ENCODE measurements at places on chromosomes 11 and 22.

DNA sequence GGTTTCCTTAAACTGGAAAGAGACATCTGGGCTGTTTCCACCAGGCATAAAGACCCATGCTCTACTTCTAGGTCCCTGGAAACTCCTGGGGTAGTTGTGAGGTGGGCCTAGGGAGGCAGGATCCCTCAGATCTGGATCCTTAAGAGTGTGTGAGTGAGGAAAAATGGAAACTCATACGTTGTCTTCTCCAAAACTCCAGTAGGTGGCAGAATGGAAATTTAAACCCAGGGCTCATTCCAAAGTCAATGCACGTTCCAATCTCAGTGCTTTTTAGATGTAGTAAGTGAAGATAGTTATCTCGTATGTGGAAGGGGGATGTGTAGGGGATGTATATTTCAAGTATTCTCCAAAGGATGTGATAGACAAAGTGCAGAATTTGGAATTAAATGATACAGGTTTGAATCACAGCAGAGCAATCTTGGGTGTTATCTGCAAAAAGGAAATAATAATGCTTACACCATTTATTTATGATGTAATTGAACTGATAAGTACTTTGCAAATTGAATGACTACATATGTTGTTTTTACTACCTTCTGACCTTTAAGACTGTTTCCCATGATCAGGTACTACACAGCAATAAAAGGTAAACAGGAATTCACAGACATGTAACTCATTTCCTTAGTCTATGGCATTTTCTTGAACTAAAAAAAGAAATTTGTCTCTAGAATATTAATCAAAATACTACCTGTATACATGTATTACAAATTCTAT, 13.1 kb upstream of the MMP1 start:
- no peak for DNase-seq

DNA sequence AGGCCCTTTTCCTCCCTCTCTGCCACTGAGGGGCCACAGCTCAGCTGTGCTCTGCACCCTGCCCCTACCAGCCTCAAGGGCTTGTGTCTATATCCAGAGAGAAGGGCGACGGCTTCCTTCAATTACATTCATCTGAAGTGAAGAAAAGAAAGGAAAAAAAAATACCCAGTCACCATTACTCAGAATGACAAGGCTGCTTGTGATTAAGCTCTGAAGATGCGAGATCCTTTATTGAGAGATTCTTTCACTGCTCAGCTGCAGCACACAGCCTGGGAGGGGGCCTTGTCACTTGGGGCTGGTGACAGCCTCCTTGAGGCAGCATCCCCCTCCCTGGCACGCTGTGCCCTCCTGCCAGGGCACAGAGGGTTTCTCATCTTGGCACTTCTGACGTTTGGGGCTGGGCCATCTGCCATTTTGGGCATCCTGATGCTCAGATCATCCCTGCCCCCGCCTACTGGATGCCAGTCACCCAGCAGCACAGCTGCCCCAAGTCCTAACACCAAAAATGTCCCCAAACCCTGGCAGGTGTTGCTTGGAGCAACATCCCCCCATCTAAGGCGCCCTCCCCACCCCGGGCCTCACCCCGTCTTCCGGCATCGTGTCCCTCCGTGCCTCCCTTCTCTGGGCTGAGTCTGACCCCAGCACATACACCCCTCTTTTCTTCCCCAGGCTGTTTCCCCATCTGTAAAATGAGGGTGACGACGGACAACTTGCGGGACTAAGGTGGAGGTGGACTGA, 1394.7 kb downstream of the BRD1 start:
- DNase-seq, result no peak

- DNase-seq, result peak; percentile 66
These were observed 9.8 kb downstream of the TRAF6 start for GRCh38 chr11:36500315-36500721.

GRCh38 chr11:103624708-103625623, 411.5 kb upstream of the DDI1 start:
- peak; percentile 37 for DNase-seq

DNA sequence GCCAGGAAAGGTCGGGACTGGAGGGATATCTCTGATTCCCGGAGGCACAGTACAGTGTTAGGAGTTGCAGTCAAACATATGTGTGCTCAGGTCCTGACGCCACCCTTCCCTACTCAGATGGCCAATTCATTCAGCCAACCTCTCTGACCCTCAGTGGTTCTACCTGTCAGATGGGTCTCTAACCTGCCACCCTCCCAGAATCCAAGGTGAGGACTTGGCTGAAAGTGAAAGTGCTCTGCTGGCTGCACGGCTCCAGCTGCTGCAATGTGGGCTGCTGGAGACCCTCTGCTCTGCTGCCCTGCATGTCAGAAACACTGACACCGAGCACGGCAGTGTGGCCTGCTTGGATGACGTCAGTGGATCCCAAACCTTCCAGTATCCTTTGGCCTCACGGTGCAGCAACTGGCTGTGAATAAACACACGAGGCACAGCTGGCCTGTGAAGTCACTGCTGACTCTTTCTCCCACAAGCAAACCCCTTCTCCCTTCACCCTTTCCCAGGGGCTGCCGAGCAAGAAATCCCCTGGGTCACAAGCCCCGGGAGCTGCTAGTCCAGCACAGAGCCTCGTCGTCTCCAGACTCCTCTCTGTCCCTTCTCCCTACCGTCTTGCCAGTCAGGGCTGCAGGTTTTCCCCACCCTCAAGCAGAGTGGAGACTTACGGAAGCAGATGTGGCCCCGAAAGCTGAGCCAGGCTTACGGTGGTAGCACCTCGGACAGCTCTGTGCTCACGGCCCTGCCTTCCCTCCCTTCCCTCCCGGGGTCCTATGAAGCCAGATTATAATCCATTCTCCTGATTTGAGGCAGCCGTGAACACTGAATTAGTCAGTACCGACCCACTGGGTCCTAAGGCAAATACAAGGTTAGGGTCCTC, 24.3 kb downstream of the KIAA0930 start:
- DNase-seq, result no peak

DNA sequence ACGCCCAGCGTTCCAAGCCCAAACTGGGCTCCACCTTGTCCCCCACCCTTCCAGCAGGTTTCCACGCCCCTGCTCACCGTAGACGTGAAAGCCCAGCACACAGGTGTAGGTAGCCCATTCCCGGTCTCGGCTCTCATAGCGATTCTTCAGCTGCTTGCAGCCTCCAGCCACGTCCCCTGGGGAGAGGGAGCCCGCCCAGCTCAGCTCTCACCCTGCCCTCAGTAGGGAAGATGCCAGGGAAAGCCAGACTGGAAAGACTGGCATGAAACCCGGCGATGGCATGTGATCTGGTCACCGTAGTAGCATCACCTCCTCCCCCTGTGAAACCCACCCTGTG, 1.4 kb upstream of the MTA2 start:
- no peak for DNase-seq

- no peak for DNase-seq
These were observed 18.1 kb downstream of the LRP4 start for GRCh38 chr11:46900091-46900746.

DNA sequence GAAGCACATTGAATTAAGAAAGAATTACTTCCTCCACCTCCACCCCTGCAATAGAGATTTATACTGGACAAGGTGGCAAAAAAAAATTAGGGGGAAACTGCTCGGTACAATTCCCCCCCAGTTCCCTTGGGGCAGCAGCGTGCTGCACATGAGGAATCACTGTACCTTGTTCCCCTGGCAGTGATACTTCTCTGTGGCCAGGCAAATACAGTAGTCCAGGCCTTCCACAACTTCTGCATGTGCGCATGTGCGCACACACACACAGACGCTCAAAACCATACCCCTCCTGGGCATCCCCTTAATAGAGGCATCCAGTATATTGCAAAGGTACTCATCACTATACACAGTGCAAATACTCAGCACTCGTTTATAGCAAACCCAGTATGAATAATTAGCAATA, 68.9 kb downstream of the ARFGAP2 start:
- no peak for DNase-seq

DNA sequence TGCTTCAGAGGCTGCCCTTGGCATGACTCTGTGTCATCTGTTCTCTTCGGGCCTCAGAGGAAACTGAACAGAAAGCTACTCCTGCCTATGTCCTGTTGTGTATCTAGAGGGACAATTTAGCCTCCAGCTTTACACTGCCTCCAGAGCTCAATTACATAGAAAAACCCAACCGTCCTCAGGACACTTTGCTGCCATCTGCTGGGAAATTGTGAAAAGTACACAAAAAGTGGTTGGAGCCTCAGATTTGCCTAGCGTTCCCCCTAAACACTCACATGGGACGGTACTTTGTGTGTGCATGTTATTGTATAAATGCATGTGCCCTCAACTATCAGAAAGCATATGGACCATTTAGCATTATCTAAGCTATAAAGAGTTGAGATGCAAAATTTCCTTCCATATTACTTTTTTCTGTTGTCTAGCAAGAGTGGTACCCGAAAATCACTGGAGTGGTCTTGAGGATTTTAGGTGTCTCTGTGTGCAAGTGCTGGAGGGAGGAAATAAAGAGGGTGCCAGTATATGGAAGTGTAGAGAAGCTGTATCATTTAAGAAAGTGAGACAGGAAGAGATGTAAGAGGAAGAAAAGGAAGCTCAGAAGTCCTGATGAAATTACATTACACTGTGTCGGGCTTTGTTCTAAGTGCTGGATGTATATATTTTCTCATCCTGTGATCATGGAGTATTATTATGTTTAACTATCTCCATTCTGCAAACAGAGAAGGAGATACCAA, 8.7 kb upstream of the MS4A4E start:
- DNase-seq, result no peak

DNA sequence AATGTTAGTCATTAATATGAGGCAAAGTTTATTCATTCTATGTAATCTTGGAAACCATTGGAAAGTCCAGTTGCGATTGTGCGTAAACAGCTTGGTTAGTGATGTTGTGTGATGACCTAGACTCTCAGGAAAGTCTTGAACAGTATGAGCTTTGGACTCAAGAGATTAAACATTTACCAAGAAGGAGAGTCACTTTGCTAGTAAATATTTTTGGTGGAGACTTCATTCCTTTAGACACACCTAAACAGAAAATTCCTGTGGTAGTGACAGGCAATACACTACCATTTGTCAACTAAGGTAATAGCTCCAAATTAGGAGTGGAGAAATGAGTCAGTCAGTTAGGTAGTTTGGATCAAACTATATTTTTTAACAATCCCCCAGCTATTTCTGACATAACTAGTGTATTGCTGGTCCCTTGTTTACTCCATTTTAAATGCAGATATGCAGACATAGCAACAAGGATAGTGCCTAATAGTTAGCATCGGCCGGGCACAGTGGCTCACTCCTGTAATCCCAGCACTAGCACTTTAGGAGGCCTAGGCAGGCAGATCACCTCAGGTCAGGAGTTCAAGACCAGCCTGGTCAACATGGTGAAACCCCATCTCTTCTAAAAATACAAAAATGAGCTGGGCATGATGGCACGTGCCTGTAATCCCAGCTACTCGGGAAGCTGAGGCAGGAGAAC, 89.3 kb downstream of the ARHGAP42 start:
- DNase-seq, result no peak

GRCh38 chr11:130178441-130179339, 19.1 kb downstream of the ST14 start:
- DNase-seq, result no peak

GRCh38 chr11:85236211-85236610, 390.9 kb downstream of the DLG2 start:
- no peak for DNase-seq

GRCh38 chr22:30046716-30047363, 33.4 kb upstream of the HORMAD2 start:
- no peak for DNase-seq

GRCh38 chr11:73274722-73275380, 2.7 kb downstream of the P2RY6 start:
- DNase-seq, result no peak

DNA sequence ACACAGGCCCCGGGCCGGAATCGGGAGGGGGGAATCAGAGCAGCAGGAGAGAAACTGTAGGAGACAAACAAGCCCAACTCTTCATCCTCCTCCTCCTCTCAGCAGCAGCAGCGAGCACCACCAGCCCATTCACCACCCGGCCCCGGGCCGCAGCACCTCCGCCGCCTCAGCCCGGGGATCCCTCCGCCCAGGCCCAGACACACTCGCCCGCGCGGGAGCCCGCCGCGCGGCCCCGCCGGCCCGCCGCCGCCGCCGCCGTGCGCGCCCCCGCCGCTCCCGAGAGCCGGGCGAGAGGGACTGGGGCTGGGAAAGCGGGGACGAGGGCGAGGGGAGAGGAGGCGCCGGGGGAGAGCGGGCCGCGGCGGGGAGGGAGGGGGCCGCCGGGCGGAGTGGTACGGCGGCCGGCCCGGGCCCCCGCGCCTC, at the start of gene PHF21A:
TSS of gene PHF21A (minus strand) at position 154 of the 423 bp plus-strand sequence. CDS start 37,235 bp downstream, outside the sequence.
- DNase-seq, result peak; percentile 75

GRCh38 chr11:26134481-26135355, 197.2 kb upstream of the ANO3 start:
- DNase-seq, result no peak

GRCh38 chr11:3853899-3854659, 1.4 kb upstream of the STIM1 start:
- DNase-seq, result no peak

DNA sequence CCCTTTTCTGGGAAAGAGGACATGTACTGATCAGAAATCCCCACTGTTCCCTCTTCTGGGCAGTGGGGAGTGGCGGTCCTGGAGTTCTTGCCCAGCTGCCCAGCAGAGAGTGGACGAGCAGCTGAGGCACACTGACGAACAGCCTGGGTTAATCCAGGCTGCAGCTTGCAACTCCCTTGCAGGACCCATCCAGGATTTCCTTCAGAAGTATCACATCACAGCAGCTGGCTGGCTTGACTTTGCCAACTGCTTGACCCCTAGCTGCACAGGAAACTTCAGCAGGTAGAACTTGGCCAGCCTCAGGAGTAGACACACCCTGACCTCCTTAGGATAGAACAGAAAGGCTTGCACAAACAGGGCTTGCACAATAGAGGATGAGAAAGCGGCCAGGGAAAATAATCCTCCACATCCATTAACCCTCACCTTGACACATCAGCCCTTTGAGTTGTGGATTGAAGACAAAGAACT, 27.9 kb upstream of the FZD4 start:
- no peak for DNase-seq

GRCh38 chr22:45521178-45521577, 18.5 kb downstream of the FBLN1 start:
- DNase-seq, result no peak

DNA sequence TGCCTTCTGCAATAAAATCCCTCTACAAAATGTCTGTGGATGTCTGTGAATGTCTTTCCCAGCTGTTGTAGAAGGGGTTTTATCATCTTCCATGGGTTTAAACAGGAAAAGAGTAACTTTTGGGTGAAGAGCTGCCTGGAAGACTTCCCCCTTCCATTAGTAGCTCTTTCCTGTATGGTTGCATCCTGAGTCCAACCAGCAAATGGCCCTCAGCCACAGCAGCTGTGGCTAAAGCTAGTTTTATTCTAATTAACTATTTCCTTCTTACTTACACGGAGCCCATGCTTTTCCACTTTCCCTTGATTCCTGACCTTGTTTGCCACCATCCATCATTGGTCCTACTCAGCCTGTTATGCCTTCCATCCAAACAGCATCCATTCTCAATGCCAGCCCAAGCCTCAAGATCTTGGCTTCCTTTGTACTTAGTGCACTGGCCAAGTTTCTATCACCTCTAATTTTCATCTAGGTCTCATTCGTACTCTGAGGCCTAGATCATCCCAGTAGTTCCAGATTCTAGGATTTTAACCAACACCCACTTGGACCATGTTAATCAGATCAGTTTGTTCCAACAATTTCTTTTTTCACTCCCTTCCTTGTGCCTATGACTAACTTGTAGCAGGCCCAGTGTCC, 41.5 kb upstream of the CADM1 start:
- no peak for DNase-seq

All from retinal pigment epithelial cell (primary cell).